ENCODE measurements at places on chromosomes 6 and 20.

GRCh38 chr6:52560462-52560861 lies 16.4 kb downstream of the TRAM2 start:
- DNase-seq: no peak

- no peak for DNase-seq
Observed at GRCh38 chr6:13413466-13413862, 73.9 kb downstream of the GFOD1 start.

DNA sequence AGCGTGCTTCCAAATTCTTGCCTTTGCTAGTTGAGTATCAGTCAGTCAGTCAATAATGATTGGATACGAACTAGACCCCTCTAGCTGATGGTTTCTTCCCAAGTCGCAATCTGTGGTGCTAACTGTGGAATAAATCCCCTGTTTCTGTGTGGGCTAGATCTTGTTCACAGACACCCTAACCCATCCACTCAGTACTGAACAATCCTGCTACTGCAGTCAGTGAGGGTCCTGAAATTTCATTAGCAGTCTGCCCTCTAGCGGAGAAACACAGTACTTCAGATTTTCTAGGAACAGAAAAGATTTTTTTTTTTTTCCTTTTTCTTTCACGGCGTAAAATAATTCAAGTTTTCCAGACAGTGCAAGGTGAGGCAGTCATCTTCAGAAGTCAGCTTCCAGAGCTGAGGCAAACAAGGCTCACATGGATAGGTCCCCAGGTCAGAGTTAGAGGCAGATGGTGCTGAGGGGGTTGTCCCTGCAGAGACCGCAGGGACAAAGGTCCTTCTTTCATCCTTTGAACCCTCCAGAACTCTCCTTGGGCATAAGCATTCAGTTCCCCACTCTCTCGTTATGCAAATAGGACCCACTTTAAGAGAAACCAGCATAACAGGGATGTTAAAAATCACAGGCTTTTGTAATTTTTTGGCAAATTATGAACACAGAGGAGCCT lies 119.6 kb downstream of the SCML4 start:
- peak; percentile 58 for DNase-seq

GRCh38 chr6:121816361-121816760 lies 380.9 kb downstream of the GJA1 start:
- DNase-seq: no peak

GRCh38 chr6:55212156-55212555 lies 37.8 kb downstream of the HCRTR2 start:
- no peak for DNase-seq

- DNase-seq: no peak
Observed at GRCh38 chr6:56693246-56693607, 50.5 kb upstream of the DST start.

- peak; percentile 28 for DNase-seq
Observed at GRCh38 chr6:12261502-12261901, 28.7 kb upstream of the EDN1 start.

DNA sequence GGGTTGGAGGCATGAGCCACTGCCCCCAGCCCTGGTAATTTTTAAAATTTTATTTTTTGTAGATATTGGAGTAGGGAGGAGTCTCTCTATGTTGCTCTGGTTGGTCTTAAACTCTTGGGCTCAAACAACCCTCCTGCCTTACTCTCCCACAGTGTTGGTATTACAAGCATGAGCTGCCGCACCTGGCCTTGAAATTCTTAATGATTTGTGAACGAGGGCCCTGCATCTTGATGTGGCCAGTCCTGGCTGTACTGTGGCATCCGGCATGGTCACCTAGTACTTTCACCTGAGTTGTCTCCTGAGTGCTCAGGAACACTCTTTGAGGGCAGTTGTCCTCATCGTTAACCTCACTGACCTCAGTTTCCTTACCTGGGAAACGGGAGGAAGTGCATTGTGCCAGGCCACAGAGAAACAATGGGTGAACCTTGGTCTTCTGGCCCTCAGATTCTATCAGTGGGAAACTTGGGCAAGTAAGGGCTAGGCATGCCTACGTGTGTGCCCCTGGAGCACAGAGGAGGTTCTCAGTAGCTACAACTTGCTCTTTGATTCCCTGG lies 19.5 kb downstream of the CEBPB start:
- no peak for DNase-seq

GRCh38 chr20:36925234-36925633 lies 26.3 kb downstream of the SAMHD1 start:
- DNase-seq: no peak

DNA sequence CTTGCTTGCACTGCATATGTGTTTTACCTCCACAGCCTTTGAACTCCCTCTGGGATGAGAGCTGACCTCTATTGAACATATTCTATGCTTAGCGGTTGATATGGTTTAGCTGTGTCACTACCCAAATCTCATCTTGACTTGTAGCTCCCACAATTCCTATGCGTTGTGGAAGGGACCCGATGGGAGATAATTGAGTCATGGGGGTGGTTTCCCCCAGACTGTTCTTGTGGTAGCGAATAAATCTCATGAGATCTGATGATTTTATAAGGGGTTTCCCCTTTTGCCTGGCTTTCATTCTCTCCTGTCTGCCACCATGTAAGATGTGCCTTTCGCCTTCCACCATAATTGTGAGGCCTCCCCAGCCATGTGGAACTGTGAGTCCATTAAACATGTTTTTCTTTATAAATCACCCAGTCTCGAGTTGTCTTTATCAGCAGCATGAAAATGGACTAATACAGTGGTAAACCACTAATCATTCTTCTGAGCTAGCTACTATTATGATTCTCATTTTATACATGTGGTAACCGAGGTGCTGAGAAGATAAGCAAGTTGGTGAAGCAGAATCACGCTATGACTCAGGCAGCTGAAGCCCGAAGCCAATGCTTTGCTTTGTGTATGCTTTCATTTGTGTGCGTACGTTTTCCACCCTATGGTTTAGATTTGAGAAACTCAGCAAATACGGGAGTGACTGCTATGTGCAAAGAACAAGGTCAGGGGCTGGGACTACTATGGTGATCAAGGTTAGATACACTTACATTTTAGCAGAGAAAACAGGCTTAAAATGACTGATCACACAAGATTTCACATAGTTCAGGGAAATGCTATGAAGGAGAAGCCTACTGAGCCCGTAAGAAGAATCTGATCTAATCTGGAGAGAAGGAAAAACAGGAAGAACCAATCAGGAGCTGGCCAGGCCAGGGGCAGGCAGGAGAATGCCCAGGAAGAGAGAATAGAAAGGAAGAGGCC lies 363.5 kb downstream of the ESR1 start:
- DNase-seq: no peak

GRCh38 chr6:85751374-85752055 lies 108.8 kb upstream of the SYNCRIP start:
- DNase-seq: no peak

- DNase-seq: peak; percentile 78
Observed at GRCh38 chr20:62668441-62669027, 26.2 kb downstream of the SLCO4A1 start.

DNA sequence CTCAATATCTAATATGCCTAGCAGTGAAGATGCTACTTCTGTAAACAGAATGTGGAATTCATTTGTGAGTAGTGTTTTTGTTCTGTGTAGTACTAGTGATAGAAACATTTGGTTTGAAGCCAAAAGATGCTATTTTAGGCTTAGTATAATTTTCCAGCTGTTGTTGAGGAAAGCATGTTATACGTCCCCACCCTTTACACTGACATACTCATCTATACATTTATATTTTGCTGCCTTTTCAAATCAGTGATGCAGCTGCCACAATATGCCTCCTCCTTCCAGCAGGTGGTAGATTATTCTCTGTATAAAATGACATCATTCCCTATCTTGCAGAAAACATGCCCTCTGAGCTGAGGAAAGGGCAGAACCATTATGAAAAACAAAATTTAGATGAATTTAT lies 1217.6 kb upstream of the GJE1 start:
- no peak for DNase-seq

GRCh38 chr6:50087231-50087954 lies 37.7 kb upstream of the DEFB112 start:
- DNase-seq: no peak

- DNase-seq: peak; percentile 55
Observed at GRCh38 chr6:110043366-110043994, 65.4 kb downstream of the GPR6 start.

DNA sequence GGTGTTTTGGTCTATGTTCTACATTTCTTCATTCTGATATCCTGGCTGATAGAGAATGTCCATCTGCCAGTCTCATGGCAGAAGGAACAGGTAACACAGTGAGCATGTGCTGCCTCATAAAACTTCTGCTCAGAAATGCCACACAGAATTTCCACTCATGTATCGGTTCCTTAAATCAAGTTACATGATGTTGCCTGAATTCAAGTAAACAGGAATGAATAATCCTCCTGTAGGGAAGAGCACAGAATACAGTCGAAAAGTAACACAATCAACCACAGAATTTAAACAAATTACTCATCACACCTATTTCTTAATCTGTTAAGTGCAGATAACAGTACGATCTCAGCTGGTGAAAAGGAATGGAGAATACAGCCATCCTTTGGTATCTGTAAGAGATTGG lies 74.7 kb downstream of the FAM217A start:
- no peak for DNase-seq

- DNase-seq: peak; percentile 89
Observed at GRCh38 chr6:79869600-79870084, 77.7 kb downstream of the ELOVL4 start.

- peak; percentile 61 for DNase-seq
Observed at GRCh38 chr6:34230653-34231371, 5.9 kb upstream of the HMGA1 start.

GRCh38 chr6:118284736-118285360 lies 263.2 kb upstream of the PLN start:
- no peak for DNase-seq
